ENCODE measurements at places on chromosomes 5 and 9. TPM values are rescaled to one million over a fixed set of nuclear protein-coding genes. Genes with fewer than 3 reads are reported as not detected.

The PLAC8L1 gene
- total RNA-seq, result 0.52 TPM

The PCDHGA10 gene
- total RNA-seq, result 8.3 TPM

The GARNL3 gene
- 6.2 TPM for total RNA-seq

The EQTN gene
- not detected for total RNA-seq

The IL4 gene
- not detected for total RNA-seq

The IL13 gene
- not detected for total RNA-seq

The PCA3 gene
- 0.07 TPM for total RNA-seq

The PSIP1 gene
- 24.8 TPM for total RNA-seq

The CERCAM gene
- total RNA-seq, result 338 TPM

The PKD2L2 gene
- not detected for total RNA-seq

The TSPAN17 gene
- 40.4 TPM for total RNA-seq
